RWPE2 (cell line): ENCODE measurements at places on chromosomes 12 and 14.
A peak's percentile ranks its signal among the peaks of the same experiment; 100 is the strongest.

DNA sequence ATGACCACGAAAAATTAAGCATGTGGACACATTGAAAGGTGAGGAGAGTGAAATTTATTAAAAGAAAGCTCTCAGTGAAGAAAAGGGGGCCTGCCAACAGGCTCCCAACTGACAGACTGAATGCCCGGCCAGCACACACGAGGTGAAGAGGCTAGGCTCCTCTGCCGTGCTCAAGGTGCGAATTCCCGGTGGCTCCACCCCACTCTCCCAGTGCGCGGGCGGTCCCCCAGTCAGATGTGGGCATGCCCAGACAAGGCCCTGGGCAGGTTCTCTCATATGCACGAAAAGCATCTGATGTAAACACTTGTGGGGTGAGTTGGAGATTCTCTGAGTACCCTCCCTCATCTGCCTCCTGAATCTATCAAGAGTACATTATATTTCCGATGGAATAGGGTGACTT lies 48.5 kb upstream of the OSBPL8 start:
- DNase-seq, result no peak

GRCh38 chr14:28676479-28676878 lies 90.1 kb upstream of the FOXG1 start:
- no peak for DNase-seq

DNA sequence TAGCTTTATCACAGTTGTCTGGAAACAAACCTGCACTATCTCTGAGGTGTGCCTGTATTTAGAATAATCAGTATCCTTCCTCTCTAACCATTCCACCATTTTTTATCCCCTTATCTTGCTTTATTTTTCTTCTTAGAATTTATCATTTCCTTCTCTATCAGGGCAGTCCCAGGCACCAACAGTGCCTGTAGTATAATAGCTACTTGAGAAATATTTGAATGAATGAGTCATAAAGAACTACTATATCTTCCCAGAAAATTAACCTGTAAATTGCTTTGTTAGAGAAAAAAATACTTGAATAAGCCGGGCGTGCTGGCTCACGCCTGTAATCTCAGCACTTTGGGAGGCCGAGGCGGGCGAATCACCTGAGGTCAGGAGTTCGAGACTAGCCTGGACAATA lies 21.2 kb upstream of the FOXJ2 start:
- no peak for DNase-seq

- DNase-seq, result no peak
Measured at GRCh38 chr12:42372154-42372791, 46.3 kb downstream of the PPHLN1 start.

DNA sequence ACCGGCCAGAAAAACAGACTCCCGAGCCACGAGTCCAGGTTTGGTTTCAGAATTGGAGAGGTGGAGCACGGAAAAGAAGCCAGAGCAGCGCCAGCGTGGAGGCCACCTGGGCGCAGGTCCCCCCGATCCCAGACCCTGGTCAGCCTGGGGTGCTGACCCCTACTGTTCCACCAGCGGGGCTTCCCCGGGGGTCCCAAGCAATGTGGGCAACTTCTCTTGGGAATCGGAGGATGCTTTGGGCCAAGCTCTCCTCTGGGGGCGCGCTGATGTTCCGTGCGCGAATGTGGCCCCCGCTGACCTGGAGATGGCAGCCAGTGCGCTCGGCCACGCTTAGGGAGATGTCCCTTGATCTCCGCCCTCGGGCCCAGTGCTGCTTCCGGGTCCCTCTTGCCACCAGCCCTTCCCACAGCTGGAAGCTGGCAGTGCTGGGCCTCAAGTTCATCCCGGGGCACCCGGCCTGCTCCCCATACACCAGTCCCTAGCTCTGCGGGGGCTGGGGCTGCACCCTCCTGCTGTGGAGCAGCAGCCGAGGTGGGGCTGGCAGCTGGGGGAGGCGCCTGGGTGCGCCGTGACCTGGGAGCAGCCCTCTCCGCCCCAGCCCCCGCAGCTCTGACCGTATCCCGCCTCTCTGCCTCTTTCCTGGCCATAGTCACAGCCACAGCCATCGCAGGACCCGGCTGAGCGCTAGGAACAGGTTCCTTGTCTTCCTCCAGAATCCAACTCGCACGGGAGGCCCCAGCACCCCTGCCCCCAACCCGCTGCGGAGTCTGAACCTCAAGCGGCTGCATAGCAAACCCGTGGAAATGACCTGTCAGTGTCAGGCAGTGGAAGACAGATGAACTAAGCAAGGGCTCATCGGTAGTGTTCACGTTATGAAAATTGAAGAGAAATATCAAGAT lies 91.2 kb downstream of the RCOR1 start:
- no peak for DNase-seq

DNA sequence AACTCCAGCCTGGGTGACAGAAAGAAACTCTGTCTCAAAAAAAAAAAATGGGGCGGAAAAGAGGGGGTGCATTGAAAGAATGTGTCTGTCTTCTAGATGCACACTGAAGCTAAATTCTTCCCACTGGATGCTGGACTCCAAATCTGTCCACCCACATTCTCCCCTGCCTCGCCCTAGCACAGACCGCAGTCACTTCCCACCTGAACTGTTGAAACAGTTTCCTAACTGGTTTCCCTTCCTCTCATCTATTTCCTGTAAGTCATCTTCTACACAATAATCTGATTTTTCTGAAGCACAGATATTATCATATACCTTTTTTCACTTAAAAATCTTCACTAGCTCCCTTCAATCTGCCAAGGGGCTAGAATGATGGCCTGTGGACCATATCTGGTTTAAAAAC lies 1.5 kb upstream of the HCAR1 start:
- peak; percentile 19 for DNase-seq
